Endodermal cell (in vitro differentiated cells): ENCODE measurements at places on chromosomes 3 and 15. TPM values are rescaled to one million over a fixed set of nuclear protein-coding genes. Genes with fewer than 3 reads are reported as not detected.

GPR171 gene
- total RNA-seq, result not detected in 2 replicates

SAMD7 gene
- not detected in 3 replicates for total RNA-seq

KCNMB2 gene
- total RNA-seq, result not detected in 2 replicates

CMTM8 gene
- total RNA-seq, result 5.8 and 7.0 TPM in 2 replicates

THOC7 gene
- total RNA-seq, result 87.8 and 91.8 TPM in 2 replicates

CHL1 gene
- total RNA-seq, result 2.8 to 4.0 TPM (median 3.2 TPM) in 3 replicates
